ENCODE measurements at places on chromosomes 4 and X.

DNA sequence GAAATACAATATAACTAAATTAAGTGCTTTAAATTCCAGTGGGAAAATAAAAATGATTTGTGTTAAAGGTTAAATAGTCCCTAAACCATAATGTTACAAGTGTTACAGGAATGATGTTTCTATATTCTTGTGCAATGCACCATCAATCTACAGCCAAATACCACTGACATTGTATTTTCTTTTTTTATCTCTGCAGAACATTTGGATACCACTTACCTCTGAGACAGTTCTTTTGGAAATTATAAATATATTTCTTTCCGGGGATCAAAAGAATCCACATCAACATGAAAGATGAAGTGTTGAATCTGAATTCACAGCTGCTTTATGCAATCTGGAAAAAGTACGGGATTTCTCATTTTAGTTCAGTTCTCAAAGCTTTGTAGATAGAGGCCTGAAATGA, 518.3 kb upstream of the AGA start:
- DNase-seq, result no peak

DNA sequence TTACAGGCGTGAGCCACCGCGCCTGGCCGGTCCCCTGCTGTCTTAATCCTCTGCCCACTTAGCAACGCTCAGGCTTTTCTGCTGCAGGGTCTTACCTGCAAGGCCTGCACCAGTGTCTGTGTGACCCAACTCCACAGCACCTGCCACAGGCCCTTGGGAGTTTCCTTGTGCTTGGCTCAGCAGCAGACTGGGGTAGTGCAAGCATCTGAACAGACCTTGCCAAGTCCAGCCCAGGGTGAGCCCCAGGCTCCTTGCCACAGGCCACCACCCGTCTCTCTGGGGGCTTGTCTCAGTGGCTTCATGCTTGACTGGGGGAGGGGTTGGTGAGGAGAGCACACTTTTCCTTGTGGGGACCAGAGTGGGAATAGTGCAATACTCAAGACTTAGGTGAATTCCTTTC, 87.0 kb downstream of the FAM193A start:
- DNase-seq, result no peak

DNA sequence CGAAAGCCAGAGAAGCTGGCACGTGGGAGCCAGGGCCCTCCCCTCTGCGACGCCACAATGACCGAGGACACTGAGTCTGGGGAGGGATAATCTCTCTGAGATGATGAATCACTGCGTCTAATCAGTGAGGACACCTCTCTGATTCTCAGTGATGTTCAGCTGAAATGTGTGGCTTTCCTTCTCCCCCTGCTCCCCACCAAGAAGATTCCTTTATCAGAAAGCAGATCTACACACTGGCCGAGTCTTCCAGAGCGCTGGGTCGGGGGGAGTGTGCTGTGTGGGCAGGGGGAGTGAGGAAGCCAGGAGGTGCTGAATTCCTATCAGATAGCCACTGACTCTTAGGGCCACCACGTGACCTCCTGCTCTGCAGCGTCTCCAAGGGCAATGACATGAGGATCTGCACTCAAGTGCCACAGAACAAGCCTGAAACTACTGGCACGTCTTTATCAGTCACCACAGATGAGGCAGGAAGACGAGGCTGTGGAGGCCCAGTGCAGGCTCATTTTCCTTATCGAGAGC, 89.2 kb downstream of the GATB start:
- no peak for DNase-seq

DNA sequence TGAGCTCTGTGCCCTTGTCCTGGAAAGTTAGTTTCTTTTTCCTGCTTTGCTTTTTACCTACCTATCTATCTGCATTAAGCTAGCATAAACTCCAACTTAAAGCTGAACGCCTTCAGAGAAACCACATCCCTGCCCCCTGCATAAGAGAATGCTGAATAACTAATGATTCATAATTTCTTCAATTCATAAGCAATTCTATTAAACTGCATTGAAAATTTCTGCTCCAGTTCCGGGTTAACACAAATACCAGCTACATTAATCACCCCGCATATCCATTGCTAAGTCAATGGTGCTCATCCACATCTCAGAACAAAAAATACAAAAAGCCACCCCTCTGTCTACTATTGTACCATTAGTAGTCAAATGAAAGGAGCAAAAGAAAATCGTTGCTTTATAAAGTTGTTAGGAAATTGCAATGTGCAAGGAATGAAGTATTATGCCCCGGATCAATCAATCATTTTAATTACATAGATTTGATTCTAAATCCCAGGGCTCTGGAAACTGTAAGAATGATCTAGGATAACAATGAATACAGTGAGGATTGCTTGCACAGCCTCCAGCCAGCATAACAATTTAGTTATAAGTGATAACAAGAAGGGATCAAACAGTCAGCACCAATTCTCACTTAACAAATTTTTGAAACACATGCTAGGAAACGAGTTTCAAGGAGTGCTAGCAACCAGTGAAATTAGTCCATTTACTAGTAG, 106.8 kb downstream of the ELOVL6 start:
- no peak for DNase-seq

GRCh38 chrX:101219864-101220346, 319 bp downstream of the DRP2 start:
- peak; percentile 2 for DNase-seq

DNA sequence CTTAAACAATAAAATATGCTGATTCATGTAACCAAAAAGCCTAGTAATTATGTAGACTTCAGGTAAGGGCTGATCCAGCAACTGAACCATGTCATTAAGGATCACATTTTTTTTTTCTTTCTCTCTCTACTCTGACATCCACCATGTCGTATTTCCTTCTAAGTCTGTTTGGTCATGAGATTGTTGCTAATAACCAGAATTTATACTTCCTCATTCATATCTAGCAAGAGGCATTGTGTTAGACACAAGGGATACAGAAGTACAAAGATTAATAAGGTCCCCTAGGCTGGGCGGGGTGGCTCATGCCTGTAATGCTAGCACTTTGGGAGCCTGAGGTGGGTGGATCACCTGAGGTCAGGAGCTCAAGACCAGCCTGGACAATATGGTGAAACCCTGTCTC, 24.1 kb downstream of the PHEX start:
- DNase-seq, result peak; percentile 23

GRCh38 chr4:173362666-173363065, 8.1 kb upstream of the SAP30 start:
- DNase-seq, result no peak

GRCh38 chr4:184400375-184400870, 73.9 kb downstream of the IRF2 start:
- DNase-seq, result peak; percentile 68

DNA sequence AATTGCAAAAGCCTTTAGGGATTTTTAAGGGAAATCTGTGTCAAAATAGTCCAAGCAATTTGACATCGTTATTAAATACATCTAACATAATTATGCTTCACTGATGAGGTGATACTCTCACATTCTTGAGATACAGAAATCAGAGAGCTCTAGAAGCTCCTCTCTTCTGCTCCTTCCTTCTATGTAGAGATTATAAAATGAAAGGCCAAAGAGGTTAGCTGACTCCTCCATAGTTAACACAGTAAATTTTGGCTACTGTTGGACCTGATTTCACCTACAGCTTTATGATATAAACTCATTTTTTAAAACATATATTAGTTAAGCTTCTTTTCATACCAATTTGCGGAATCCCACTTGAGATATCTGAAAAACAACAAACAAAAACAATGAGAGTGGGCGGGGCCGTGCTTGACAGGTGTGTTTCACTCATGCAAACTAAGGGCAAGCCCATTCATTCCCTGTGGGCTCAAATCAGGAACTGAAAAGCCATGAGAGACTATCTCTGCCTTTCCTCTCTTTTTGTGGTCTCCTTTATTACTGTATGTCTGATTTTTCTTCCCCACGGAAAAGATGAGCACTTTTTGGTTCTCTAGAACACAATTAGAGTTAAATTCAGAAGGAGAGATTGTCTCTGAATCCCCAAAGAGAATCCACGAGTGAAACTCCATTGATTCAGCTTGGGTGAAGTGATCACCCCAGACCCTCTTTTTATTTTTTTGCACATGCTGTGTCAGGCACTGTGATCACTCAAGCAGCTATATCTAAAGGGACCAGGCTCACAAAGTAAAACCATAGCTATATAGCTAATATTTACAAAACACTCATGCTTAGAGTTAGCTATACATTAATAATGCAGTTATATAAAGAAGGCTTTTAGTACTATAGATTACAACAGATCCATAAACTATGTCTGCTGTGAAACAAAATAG, 566.3 kb downstream of the IL15 start:
- DNase-seq, result no peak

- no peak for DNase-seq
Observed at GRCh38 chrX:150880808-150881165, 17.7 kb downstream of the CD99L2 start.

GRCh38 chr4:83083925-83084475, 30.5 kb downstream of the PLAC8 start:
- DNase-seq, result peak; percentile 18

GRCh38 chr4:153782581-153782980, 6.3 kb downstream of the SFRP2 start:
- no peak for DNase-seq

GRCh38 chr4:110498420-110498819, 22.5 kb downstream of the ENPEP start:
- no peak for DNase-seq

DNA sequence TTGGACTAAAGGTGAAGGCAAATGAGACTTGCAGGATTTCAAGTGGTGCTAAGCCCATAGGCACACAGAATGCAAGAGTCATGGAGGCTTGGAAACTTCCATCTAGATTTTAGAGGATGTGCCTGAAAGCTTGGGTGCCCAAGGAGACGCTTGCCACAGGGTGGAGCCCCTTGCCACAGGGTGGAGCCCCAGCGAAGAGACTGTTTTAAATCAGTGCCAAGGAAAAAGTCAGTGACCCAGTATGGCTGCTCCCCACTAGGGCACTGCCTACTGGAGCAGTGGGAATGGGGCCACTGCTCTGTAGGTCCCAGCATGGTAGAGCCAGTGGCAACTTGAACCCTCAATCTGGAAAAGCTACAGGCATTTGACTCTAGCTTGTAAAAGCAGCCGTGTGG, 794.2 kb upstream of the LCORL start:
- no peak for DNase-seq

- DNase-seq, result no peak
Observed at GRCh38 chr4:184440595-184441358, 33.6 kb downstream of the IRF2 start.

- no peak for DNase-seq
Observed at GRCh38 chrX:134760650-134761049, 102.4 kb upstream of the PLAC1 start.

GRCh38 chr4:185713272-185713671, 98.7 kb downstream of the SORBS2 start:
- DNase-seq, result no peak

DNA sequence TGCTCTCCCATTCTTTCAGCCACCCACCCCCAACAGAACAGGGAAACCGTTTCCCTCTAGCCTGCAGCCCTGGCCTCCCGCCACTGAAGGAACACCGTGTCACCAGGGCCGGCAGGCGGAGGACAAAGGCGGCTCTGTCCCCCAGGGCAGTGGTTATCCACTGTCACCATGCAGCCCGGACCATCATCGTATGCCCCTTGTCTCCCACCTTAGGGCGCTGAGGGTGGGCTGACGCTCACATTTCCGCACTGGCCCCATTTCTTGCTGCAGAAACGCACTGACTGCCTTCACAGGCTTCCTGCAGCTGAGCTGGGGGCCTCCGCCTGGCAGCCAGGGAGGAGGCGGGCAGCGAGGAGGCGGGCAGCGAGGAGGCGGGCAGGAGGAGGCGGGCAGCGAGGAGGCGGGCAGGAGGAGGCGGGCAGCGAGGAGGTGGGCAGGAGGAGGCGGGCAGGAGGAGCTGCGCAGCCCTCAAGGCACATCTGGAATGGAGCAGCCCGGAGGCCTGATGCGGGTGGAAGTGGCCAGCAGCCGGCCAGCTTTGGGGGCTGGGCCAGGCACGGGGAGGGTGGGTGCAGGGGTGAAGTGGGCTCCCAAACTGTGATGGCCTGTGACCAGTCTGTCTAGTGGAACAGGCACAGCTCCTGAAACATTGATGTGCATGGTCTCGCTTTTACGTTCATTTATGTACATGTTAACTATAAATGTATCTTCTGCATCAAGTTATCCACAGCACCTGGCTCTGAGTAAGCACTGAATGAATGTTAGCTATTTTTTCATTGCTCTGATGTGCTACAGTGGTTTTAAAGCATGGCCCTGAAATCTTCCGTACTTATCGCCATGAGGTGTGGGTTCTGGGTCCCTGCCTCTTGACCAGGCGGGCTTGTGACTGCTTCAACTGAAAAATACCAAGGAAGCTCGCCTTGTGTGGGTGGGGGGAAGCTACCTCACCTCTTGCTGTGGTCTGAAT, 20.6 kb upstream of the KIAA0232 start:
- DNase-seq, result no peak

- no peak for DNase-seq
Observed at GRCh38 chr4:16838226-16838875, 60.1 kb downstream of the LDB2 start.

DNA sequence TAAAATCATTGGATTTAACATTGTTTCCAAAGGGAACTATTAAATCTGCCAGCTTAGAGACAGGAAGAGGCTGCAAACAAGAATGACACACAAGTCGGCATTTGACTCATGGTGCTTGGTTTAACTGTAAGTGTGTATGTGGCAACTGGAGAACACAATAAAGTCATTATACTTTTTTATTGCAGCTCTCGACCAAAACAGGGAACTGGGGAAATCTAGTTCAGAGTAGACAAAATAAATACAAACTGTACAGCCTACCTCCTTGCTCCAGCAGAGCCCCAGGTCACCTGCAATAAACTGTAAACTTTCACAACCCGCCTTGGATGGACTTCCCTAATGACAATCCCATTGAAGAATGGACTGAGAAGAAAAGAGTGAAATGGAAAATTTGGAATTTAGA, 24.0 kb downstream of the NPY5R start:
- DNase-seq, result no peak

DNA sequence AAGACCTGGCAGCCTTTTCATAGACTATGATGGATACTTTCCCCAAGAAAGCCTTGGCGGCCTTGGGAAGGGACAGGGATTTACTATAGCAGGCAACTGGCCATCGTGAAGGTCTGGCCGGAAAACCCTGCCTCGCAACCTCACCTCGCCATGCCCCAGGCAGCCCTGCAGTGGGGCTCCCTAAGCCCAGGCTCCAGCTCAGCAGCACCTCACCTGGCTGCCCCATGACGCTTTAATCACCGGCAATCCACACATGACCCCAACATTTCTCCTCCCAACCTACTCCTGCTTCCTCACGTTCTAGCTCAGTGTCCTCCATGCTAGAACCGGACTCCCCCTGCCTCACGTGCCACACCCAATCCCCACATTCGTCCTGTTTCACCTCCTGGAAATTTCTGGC, 82.4 kb downstream of the NSUN7 start:
- DNase-seq, result no peak

DNA sequence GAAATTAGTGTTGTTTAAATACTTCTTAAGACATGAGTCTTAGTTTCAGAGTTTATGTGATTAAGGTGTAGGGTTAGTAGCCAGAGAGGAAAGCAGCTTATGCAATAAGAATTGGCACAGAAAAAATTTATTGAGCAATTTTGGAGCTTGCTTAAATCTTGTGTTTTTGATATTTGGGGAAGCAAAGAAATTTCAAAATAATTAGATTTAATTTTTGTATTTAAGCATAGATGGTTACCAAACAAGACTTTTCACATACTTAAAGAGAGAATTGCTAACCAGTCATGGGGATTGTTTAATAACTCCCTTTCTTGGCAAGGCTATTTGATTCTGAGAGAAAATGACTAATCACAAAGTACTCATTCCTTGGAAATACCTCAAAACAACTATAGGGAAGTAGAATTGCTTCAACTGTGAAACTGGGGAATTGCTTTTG, 202.0 kb upstream of the GRID2 start:
- peak; percentile 63 for DNase-seq
